Stimulated activated CD4-positive, alpha-beta T cell treated with anti-CD3 and anti-CD28 coated beads, Interleukin-12 subunit alpha, Interleukin-12 subunit beta, amount 100 ng/mL, for 24 hours (primary cell): ENCODE measurements at places on chromosomes 11 and 22.
A peak's percentile ranks its signal among the peaks of the same experiment; 100 is the strongest.

DNA sequence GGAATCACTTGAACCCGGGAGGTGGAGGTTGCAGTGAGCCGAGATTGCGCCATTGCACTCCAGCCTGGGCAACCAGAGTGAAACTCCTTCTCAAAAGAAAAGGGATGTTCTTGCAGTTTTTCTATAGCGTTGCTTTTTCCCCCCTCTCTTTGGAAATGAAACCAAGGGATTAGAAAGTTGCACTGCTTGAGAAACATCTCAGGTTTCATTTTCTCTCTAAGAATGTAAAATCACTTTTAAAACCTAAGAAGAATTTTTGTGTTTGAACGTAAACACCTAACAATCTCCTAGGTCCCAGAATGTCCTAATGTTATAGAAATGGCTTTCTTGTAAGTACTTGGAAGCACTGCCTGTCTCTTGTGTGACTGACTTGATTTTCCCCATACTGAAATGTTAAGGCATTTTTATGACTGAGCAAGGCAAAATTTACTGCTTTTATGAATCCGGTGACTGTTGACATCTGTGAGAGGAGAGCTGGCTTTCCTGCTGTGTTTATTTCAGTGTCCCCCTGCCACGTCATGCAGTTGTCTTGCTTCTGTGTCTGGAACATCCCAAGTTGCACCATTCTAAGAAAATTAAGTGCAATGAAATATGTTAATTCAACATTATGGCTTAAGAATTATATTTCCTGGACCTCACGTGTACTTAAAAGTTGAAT lies 37.7 kb downstream of the NF2 start:
- no peak for DNase-seq

DNA sequence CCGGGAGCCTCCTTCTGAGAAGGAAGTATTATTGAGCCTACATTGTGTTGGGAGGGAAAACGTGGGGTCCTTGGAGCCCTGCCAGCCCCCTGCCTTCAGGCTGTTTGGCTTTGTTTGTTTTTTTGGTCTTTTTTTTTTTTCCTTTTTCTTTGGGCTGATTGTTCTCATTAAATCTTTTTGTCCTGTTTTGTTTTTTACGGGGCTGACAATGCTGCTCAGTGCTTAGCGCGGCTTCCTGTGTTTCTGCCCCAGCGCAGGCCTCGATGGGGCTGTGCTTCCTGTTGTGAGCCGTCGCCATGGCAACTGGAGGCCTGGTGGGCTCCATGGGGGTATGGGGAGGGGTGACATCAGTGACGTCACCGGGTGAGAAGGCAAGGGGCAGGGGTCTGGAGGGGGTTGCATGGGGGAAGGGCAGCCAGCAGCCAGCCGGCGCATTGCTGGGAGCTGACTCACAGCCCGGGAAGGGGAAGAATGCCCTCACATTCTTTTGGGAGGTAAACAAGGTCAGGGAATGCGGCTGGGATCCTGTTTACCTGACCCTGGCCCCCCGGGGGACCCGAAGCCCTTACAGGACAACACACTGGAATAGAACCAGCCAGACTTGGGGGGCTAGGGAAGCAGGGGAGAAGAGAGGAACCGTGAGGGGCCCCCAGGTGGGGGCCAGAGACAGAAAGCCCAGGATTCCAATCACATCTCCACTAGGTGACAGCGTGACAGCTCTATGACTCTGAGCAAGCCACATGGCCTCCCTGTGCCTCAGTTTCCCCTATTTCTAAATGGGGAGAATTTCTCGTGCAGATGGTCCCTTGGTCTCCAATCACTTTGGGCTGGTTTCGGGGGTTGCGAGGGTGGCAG lies 22.2 kb upstream of the CBX7 start:
- DNase-seq, result peak; percentile 31

DNA sequence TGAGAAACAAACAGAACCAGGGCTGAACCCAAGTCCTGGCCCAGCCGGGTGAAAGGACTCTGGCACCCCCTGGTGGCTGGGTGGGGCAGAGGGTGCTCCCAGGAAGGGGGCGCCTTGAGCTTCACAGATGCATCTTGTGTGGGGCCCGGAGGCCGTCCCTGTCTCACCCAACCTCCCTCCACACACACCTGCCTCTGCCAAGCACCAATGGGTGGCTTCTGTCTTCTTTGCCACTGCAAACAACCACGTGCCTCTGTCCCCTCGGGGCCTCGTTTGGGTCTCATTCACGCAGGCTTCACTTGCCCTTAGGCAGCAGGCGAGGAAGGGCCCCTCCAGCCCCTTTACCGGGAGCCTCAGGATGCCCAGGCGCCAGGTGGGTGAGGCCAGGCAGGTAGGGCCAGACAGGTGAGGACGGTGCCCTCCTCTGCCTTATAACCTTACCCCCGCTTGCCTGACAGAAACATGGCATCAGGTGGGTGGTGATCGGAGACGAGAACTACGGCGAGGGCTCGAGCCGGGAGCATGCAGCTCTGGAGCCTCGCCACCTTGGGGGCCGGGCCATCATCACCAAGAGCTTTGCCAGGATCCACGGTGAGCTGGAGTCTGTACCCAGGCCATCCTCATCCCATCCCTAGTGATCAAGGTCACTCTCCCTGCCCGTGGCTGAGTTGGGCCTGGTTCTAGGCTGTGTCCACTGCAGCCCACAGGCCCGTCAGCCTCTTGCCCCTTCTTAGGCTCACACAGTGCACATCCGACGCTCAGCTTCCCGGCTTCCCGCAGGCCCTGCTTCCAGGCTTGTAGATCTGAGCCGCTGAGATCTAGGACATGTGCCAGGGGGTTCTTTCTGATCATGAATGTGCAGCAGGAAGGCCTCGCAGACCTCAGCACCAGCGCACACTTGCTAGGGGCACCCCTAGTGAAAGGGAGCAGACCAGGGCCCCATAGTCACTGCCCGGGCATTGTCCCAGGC lies 17.2 kb downstream of the POLR3H start:
- DNase-seq, result peak; percentile 42

GRCh38 chr22:49009359-49010063 lies 818.2 kb downstream of the BRD1 start:
- no peak for DNase-seq

- no peak for DNase-seq
These were observed 275.3 kb downstream of the C11orf87 start for GRCh38 chr11:109697140-109697843.

DNA sequence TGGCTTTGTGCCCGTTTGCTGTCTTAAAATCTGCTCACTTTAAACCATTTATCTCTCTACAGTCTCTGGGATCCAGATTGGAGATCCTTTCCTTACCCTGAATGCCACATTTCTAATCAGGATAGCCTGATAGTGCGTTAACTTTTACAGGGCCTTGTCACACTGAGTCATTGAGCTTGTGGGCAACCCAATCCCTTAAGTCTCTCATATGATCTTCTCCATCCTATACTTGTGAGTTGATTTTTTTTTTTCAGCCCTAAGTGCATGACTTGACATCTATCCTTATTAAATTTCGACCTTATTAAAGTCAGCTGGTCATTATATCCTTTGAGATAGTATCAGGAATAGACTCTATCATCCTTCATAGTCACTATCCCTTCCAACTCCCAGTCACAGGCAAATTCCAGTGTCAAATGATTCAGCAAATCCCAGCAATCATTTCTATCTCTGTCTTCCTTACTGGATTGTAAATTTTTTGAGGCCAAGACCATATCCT lies 57.7 kb downstream of the TEAD1 start:
- no peak for DNase-seq

- DNase-seq, result no peak
These were observed 9.6 kb downstream of the WT1 start for GRCh38 chr11:32425761-32426160.

- no peak for DNase-seq
These were observed 30.3 kb upstream of the OR10D3 start for GRCh38 chr11:124152770-124153407.

GRCh38 chr11:32065865-32066629 lies 24.8 kb upstream of the RCN1 start:
- DNase-seq, result no peak

DNA sequence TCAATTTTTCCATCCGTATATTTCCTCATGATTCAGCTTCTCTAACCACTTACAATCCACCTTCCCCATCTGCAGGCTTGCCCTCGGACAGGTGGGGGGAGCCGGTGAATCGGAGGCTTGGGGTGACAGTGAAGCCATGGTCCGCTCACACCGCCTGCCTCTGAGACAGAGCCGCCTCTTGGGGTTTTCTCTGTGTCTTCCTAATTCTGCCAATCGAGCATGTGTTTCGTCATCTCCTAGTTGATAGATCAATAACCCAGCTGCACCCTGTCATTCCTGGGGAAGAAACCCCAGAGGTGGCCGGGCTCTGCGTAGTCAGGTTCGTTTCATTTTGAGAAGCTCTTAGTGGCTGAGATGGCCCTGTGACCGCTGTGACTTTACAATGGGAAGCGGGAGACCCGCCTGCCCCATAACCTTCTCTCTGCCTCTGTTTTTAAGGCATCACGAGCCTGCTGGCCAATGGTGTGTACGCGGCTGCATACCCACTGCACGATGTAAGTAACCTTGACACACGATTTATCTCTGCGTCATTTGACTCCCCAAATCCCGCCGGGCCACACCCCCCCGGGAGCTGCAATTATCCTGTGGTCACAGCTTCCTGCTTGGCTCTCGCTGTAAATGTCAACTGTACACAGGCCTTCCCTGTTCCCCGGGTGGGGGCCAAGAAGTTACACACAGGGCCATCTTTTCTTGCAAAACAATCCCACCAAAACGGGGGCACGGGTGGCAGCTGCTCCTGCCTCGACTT lies 33.3 kb downstream of the ANO1 start:
- DNase-seq, result no peak

DNA sequence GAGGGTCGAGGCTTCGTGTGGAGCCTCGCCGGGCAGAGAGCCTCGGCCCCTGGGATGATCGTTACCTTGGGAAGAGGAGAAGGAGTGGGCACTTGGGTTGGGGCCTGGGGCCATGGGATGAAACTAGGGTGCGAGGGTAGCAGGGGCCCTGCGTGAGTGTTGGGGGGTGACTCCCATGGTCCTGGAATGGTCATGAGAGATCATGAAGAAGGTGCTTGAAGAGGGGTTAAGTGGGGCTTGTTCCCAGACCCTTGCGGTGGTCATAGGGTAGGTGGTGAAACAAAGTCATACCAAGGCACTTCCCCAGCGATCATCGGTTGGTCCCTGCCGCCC lies 284 bp downstream of the CCS start:
- DNase-seq, result no peak

DNA sequence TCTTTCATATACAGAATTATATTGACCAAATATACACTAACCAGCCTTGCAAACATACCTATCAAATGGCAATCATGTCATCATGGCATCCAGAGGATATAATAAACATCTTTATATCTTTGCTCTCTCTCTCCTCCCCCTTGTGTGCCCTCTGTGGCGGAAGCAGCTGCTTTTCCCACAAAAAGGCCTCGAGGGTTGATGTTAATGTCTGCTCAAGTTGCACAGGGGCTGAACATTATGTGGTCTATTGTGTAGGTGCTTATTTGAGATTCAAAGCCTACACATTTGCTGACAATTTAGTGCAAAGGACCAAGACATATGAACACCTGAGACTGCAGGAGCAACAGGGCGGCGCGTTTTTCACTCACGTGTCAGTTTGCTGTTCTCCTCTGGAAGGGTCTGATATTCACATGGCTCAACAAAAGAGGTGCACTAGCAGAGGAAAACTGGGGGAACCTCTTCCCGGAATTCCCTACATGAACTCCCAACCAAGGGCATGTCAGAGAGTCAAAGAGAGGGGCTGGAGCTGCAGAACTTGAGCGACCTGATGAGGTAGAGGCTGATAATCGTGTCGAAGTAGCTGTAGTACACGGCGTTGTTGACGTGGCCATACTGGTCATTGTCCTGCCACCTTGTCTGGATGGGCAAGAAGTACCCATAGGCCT lies 138.8 kb downstream of the RCN1 start:
- no peak for DNase-seq

GRCh38 chr11:62612366-62613290 lies at the start of the genes EML3 and ROM1:
Gene EML3 (minus strand): TSS chr11:62612775. CDS start chr11:62612457, 318 bp downstream.
Gene ROM1 (plus strand): TSS chr11:62613257. CDS start chr11:62613282, 25 bp downstream.
- DNase-seq, result peak; percentile 85

DNA sequence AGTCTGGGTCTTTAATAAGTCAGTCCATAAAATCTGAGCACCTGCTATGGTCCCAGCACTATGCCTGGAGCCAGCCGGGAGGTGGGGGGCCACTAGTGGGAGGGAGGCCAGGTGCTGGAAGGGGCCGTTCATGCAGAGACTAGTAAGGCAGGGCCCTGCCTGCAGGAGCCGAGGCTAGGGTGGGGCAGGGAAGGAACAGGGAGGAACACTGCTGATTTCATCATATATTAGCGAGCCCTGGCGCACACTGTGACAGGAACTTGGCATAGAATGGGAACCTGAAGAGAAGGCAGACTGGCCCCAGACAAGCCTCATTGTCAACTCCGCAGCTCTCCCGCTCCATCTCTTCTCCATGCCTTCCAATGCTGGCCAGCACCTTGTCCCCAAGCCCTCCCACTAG lies 7.1 kb downstream of the VSIG10L2 start:
- DNase-seq, result no peak

DNA sequence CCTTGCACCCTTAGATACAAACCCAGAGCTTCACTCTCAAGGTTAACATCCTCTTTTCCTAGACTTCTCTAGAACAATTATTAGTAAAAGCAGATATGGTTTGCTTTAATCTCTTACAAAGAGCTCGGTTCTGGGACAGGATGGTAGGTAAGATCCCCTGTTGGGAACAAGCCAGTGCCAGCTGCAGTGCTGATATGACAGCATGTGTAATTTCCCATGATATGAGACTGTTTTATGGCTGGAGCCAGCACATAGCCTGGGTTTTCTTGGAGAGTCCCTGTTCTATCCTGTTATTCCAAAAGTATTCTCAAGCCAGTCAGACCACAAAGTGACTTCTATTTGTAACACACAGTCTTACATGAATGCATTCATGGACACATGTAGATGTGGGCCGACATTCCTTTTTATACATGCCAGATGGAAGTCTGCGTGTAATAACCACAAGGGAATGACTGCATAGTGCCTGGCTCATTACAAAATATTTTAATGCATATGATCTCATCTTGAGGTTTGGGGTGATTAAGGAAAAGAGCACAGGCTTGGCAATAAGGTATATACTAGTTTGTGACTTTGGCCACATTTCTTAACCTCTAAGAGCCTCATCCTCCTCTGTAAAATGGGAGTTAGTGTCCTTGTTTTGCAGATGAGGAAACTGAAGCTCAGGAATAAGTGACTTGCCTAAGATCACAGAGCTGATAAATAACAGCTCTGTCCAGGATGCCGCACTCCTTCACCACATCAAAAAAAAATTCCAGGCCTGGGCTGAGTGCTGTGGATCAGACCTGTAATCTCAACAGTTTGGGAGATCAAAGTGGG lies 21.8 kb downstream of the CLMP start:
- DNase-seq, result no peak

DNA sequence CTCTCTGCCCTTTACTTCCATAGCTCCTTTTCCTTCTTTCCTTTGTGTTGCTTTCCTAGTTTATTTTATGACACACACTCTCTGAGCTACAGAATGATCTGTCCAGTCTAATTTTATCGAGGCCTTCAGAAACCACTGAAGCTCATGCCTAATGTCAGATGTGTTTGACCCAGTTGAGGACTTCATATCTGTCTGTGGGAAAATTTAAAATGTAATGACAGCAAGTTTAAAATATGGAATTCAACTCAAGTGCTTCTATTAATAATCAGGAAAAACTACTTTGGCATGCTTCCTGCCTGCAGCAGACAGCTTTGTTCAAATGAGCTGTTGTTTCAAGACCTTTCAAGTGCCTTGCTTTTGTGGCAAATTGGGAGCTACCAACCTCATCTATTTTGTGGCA lies 261.8 kb upstream of the MTNR1B start:
- DNase-seq, result no peak

- DNase-seq, result no peak
These were observed 868 bp upstream of the SYCE3 start for GRCh38 chr22:50563413-50564160.

- no peak for DNase-seq
These were observed 3.5 kb downstream of the VPS37C start for GRCh38 chr11:61157743-61158142.
